Stimulated activated CD4-positive, alpha-beta T cell treated with anti-CD3 and anti-CD28 coated beads, Interleukin-4, amount 100 ng/mL, for 4 hours (primary cell): ENCODE measurements at places on chromosomes 3 and 15.
A peak's percentile ranks its signal among the peaks of the same experiment; 100 is the strongest.

DNA sequence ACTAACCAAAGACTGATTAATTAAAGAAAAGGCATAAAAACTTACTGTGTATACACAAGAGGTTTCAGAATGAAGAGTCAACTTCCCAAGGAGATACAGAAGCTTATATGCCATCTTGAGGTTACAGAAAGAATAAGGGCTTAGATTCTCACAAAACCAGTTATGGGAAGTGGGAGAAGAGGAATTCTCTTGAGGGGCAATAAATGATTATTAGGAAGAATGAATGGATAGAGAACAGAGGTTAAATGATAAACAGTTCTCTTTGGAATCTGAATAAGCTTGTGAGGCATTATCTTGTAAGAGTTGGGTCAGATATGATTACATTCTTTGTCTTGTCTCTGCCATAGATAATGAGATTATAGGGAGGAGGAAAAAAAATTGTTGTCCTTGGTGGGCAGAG is 126.7 kb upstream of the SPATA16 start:
- DNase-seq, result no peak

DNA sequence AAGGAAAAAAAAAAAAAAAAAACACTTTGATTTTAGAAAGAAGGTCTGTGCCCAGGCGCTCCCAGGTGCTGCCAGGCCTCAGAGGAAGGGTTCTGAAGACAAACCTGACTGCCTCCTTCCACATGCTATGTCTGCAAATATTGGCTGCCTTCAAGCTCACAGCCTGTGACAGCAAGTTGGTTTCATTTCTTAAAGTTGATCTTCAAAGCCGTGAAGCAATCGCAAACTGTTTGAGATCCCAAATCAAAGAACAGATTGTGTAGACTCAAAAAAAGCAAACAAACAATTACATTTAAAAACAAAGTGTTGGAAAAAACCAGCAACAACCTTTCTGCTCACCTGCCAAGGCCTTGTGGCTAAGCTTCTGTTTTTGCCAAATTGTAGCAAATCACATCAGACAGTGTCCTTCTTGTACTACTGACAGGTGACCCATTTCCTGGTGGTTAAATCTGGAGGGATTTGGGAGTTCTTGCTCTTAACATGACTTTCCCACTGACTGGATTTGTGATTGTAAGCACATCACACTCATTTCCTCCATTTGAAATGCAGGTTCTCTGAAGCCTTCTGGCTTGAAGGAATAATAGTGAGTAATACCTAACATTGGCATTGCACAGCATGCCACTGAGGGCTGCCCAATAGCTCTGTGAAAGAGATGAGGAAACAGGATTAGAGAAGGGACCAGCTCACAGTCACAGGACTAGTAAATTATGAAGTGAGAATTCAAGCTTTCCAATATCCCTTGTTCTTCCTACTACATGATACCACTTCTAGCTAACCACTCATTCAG is 502.4 kb downstream of the LPP start:
- DNase-seq, result no peak

DNA sequence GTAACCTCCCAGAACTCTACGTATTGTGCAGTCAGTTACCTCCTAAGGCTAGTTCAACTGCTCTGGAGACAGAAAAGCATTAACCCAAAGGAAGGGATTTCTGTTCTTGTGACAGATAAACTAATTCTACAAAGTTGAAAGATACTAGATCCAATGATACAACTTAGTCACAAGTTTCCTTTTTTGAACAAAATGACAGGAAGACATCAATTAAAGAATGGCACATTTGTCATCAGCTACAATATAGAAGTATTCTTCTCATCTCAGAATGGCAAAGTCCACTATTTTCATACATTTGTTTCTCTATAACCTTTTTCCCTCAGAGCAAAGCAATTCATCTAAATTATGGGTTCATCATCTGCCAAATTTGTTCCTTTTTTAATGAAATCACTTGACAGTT is 43.7 kb downstream of the ISL2 start:
- no peak for DNase-seq

GRCh38 chr15:58988006-58988785 is 733 bp downstream of the RNF111 start:
- peak; percentile 49 for DNase-seq

DNA sequence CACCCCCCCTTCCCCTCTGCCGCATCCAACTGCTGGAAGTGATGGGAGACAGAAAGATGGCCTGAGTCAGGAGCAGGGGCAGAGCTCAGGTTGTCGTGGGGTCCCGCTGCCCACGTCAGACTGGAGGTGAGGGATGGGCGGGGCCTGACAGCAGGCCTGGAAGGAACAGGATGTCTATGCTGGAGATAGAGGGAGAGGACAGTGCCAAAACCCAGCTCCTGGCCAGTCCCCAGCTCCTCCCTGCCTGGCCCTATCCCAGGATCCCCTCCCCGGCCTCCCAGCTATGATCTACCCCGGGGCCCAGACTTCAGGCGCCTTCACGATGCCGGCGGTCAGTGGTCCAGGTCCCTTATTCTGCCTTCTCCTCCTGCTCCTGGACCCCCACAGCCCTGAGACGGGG is at the start of gene LMAN1L:
TSS of gene LMAN1L (plus strand) at position 303 of the 400 bp plus-strand sequence. CDS start at position 323, 20 bp downstream.
- no peak for DNase-seq

DNA sequence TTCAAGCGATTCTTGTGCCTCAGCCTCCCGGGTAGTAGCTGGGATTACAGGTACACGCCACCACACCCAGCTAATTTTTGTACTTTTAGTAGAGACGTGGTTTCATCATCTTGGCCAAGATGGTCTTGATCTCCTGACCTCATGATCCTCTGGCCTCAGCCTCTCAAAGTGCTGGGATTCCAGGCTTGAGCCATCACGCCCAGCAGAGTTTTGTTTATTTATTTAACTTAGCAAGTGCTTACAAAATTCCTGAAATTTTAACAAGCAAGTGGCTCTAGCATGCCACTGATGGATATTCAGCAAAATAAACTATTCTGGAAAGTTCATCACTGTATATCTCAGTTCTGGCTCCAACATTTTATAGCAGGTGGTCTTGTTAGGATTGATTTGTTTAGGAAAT is 585.9 kb downstream of the OTOL1 start:
- no peak for DNase-seq

- DNase-seq, result no peak
These were observed 522 bp downstream of the MED12L start for GRCh38 chr3:151085889-151086483.
